Stimulated activated CD8-positive, alpha-beta memory T cell treated with anti-CD3 and anti-CD28 coated beads, Interleukin-2, amount 100 ng/mL, for 48 hours (primary cell): ENCODE measurements at places on chromosomes 4 and X.

GRCh38 chr4:188550296-188550695, 411.1 kb downstream of the TRIML1 start:
- DNase-seq = no peak

DNA sequence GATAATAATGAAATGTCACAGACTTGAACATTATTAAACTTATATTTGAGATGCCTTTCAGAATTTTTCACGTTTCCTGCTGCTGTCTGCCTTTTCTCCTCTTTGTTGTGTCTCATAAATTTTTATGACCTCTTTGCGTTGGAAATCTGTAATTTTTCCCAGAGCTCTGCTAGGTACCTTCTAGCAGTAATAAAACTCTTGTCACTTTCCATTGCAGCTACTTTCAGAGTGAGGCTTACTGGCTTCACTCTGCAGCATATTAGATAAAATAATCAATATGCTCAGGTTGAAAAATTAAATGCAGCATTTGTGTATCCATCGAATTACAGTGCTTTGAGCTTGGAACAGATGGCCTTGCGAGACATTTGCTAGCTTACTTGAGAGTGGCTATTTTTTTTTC, 689.0 kb downstream of the GRID2 start:
- no peak for DNase-seq

GRCh38 chr4:89257376-89257775, 50.2 kb downstream of the GPRIN3 start:
- no peak for DNase-seq

- no peak for DNase-seq
Measured at GRCh38 chr4:59712470-59712869, 1487.7 kb upstream of the ADGRL3 start.

- peak; percentile 2 for DNase-seq
Measured at GRCh38 chrX:130916636-130917422, 13.8 kb upstream of the ENOX2 start.

DNA sequence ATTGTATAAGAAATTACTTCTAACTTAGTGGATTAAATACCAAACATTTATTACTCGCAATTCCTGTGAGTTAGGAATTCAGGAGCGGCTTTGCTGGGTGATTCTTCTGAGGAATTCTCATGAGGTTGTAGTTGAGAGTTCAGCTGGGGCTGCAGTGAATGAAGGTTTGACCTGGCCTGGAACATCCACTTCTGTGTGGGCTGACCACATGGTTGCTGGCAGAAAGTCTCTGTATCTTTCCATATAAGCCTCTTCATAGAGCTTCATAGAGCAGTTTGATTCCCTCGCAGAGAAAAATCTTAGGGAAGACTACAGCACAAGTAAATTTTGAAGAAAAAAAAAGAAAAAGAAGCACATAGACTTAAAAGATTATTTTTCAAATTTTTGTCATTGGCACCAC, 339.7 kb upstream of the NWD2 start:
- DNase-seq = no peak

DNA sequence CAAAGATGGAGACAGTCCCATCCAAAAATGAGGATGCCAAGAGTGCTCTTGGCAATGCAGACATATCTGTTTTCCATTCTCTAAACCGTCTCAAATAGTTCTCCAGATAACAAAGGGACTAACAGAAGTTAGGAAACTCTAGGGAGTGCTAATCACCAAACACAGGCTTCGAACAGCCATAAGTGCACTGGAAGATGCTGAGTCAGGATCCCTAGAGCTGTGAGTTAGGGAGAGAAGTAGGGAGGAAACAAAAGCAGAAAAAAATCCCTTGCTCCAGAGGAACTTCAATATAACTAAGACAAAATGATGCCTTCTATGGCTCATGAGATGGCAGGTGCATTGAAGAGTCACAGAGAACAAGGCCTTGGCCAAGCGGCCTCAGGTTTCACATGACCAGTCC, 251.0 kb upstream of the PPARGC1A start:
- no peak for DNase-seq

- no peak for DNase-seq
Measured at GRCh38 chr4:53781629-53782457, 190.6 kb upstream of the LNX1 start.

- no peak for DNase-seq
Measured at GRCh38 chrX:119512146-119512800, 44.0 kb downstream of the SLC25A5 start.

GRCh38 chr4:36549252-36549651, 267.8 kb downstream of the DTHD1 start:
- DNase-seq = no peak

DNA sequence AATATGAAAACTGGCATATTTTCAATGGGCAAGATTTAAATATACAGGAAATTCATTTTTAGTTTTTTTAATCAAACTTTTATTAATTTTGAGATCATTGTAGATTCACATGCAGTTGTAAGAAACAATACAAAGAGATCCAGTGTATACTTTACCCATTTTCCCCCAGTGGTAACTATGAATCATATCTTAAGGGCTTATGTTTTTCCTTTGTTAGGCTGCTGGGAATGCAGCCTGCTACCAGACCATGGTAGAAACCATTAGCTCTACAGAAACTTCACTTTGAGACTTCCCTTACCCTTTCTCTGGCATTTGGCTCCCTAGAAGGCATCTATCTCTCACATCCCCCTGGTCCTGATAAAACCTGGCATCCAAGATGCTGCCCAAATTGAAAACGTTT, 147.6 kb upstream of the EOLA2 start:
- no peak for DNase-seq

DNA sequence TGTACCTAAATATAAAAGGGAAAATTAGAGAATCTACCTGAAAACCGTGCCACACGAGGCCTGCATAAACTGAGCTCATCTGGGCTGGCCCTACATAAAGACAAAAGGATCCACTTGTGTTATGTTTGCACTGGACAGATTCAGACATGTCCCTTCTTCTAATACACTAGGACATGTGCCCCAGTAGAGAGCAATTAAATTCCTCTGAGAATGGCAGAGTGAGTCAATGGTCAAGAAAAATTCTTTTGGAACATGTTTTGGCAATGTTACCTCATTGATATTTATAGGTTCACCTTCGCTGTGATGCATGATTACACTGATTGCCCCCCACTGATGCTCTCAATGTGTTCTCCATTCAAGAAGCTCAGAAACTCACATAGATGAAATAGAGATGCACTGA, 95.2 kb downstream of the MANBA start:
- DNase-seq = no peak

DNA sequence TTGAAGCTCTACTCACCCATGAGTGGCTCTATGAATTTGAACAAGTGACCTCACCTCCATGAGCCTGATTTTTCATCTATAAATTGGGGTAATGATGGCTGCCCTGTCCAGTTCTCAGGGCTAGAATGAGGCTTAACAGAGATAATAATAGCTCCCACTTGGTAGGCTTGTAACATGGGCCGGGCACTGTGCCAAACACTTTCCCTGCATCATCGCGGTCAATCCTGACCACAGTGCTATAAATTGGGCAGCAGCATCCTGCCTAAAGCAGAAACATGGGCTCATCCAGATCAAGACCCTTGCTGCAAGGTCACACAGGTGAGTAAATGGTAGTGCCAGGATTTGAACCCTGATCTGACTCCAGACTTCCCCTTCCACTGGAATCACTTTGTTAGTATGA, 12.8 kb downstream of the APLN start:
- no peak for DNase-seq

- DNase-seq = no peak
Measured at GRCh38 chr4:110978761-110979160, 355.9 kb upstream of the PITX2 start.

- DNase-seq = no peak
Measured at GRCh38 chr4:3451956-3452355, 10.2 kb downstream of the HGFAC start.

DNA sequence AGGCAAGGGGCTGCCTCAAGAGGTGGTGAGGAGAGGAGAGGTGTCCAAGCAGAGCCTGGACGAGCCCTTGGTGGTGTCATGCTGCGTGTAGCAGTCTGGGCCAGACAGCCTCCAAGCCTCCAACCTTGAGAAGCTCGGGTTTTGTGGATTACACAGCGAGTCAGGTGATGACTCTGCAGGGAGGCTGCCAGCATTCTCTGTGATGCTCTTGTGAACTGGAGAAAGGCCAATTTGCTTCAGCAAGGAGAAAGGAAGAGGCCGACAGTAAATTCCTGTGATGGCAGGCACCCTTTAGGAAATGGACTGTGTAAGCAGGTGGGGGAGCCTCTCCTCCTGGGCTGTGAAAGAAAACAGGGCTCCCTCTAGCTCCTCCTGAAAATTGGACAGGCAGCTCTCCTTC, 36.0 kb upstream of the CD99L2 start:
- DNase-seq = no peak

DNA sequence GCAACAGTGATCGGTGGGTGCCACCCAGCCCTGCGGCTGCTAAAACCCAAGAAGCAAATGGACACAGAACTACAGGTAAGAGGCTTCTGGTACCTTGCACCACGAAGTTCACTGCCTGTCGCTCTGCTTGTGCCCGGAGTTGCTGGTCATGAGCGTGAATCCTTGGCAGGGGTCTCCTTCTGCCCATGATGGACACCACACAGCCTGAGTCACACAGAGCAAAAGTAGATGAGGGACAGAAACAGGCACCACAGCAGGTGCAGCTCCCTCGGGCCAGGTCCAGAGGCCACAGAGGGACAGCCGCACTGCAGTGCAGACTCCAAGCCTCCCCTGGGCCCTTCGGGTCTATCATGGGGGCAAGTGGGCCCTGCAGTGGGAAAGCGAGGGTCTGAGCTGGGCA, 22.4 kb downstream of the NAT8L start:
- DNase-seq = no peak

GRCh38 chr4:1998296-1998695, 10.5 kb downstream of the NELFA start:
- DNase-seq = no peak

GRCh38 chr4:24428850-24429249, 155.5 kb downstream of the DHX15 start:
- DNase-seq = no peak

GRCh38 chr4:113394730-113395530, 345.5 kb downstream of the ANK2 start:
- peak; percentile 9 for DNase-seq

- DNase-seq = peak; percentile 44
Measured at GRCh38 chr4:36351082-36351666, 69.8 kb downstream of the DTHD1 start.

DNA sequence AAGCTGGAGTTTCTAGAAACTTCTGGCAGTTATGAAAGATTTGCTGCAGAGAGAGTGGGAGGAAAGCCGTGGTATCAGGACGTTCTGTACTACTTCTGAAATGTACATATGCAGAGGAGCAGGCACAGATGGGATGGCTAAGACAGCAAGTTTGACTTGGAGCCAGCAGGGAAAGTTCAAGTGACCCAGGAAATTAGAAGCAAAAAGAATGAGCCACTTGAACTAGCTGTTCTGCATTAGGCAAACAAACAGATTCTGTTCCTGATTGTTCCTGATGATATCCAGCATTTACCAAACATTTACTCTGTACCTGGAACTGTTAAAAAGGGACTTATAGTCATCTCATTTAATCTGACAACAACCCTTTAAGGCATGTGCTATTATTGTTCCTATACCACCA, 41.4 kb upstream of the CXCL13 start:
- DNase-seq = no peak

DNA sequence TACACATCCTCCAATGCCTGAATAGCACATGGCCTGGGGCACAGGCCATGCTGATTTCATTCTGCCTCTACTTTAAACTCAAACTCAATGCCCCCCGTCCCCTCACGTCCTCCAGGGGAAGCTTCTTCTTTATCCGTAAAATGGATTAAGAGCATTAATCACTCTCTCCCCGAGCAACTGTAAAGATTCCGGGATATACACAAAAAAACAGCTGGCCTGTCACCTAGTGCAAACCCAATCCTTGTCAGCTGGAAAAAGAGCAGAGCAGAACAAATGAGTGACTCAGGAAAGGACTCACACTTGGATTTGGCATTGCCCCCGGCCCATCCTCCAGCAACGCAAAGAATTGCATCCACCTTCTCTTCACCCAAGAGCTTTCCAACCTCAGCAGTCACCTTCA, 7.8 kb downstream of the QDPR start:
- no peak for DNase-seq
